ENCODE measurements at places on chromosomes 3 and 15. TPM values are rescaled to one million over a fixed set of nuclear protein-coding genes. Genes with fewer than 3 reads are reported as not detected.
A peak's percentile ranks its signal among the peaks of the same experiment; 100 is the strongest.

GRCh38 chr3:101281521-101282030, 38.8 kb downstream of the IMPG2 start:
- no peaks in the 10 kb centered on the region for H3K27me3 ChIP-seq
- no peak for DNase-seq
- H3K27ac ChIP-seq, result no peak overlapping the region
- H3K4me3 ChIP-seq, result no peak overlapping the region
- no peaks in the 10 kb centered on the region for H3K4me1 ChIP-seq

DNA sequence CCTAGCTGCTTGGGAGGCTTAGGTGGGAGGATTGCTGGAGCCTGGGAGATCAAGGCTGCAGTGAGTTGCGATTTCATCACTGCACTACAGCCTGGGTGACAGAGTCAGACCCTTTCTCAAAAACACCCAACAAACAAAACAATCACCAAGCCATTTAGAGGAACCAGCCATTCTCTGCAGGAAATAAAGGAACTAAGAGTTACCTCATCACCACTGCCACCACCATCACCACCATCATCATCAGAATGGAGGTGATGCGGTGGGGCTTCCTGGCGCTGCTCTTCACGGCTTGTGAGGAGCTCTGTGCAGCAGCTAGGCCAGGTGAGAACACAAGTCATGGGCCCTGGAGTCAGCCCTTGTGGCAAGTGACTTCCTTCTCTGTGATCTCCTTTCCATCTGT, 37.7 kb upstream of the KLHL25 start:
- H3K4me3 ChIP-seq, result no peak overlapping the region
- peaks cover 4% of the 10 kb centered on the region for H3K27me3 ChIP-seq
- H3K27ac ChIP-seq, result no peak overlapping the region
- H3K36me3 ChIP-seq, result no peaks in the 10 kb centered on the region

DNA sequence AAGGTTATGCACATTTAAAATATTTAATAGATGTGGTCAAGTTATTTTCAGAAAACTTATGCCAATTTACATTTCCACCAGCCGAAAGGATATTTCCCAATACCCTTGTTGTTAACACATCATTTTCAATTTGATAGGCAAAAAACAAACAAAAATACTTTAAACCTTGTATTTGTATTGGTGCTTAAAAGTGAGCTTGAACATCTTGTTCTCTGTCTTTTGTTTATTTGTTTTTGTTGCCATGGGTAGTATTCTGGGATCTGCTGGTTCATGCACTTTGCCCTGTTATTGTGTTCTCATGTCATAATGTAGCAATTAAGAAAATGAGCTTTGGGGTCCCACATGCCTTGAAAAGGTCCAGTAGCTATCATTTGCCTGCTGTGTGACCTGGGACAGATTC, 191.4 kb downstream of the LRTM1 start:
- H3K4me3 ChIP-seq, result no peak overlapping the region
- no peaks in the 10 kb centered on the region for H3K27me3 ChIP-seq
- H3K36me3 ChIP-seq, result no peaks in the 10 kb centered on the region
- DNase-seq, result no peak

GRCh38 chr3:105906836-105907235, 38.0 kb upstream of the CBLB start:
- no peaks in the 10 kb centered on the region for H3K36me3 ChIP-seq
- no peaks in the 10 kb centered on the region for H3K27me3 ChIP-seq
- H3K4me3 ChIP-seq, result no peak overlapping the region
- DNase-seq, result no peak

Gene GOLGA8M
- 2.7 TPM for total RNA-seq

Gene ZNF385D
- total RNA-seq, result 0.71 TPM

Gene SSUH2
- not detected for total RNA-seq

Gene LRTM1
- not detected for total RNA-seq

DNA sequence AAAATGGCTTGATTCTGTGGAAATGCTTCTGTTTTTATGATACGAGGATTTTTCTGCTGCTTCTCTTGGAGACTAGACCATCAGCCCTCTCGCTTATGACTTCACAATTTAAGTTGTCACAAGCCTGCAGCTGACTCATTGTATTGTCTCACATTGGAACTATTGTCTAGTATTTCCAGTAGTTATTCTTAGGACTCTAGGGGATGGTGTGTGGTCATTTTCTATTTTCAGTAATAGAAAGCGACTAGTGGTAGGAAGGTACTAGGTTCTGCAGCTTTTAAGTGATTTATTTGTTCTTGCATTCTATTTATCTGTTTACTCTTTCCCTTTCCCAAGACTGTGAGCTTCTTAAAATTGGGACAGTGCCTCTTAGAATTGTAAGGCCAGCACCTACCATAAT, 66.3 kb upstream of the CRTC3 start:
- H3K4me1 ChIP-seq, result peaks cover 27% of the 10 kb centered on the region
- H3K27me3 ChIP-seq, result no peaks in the 10 kb centered on the region
- H3K27ac ChIP-seq, result peak overlapping the region; percentile 66
- no peak overlapping the region for H3K4me3 ChIP-seq
- H3K36me3 ChIP-seq, result peaks cover 54% of the 10 kb centered on the region

DNA sequence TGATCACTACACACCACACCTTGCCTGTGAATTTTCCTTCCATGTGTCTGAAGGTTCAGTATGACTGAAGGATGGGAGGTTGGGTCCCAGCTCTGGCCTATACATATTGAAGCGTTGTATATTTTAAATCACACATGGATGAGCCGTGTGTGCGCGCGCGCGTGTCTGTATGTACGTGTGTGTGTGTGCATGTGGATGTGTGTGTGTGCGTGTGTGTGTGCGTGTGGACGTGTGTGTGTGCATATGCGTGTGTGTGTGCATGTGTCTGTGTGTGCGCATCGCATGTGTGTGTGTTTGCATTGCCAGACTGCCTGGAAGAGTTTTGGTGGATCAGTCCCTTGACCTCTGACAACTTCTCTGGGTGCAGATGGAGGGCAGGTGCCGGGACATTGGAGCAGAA, 45.7 kb downstream of the RPLP1 start:
- H3K4me3 ChIP-seq, result no peak overlapping the region
- H3K36me3 ChIP-seq, result no peaks in the 10 kb centered on the region
- H3K27ac ChIP-seq, result no peak overlapping the region
- DNase-seq, result peak; percentile 32
- no peaks in the 10 kb centered on the region for H3K4me1 ChIP-seq
- H3K27me3 ChIP-seq, result peaks cover 63% of the 10 kb centered on the region

GRCh38 chr15:101521069-101521468, 31.6 kb upstream of the PCSK6 start:
- no peak overlapping the region for H3K27ac ChIP-seq
- H3K27me3 ChIP-seq, result peaks cover 19% of the 10 kb centered on the region
- no peak overlapping the region for H3K4me3 ChIP-seq
- no peak for DNase-seq
- no peaks in the 10 kb centered on the region for H3K36me3 ChIP-seq
- no peaks in the 10 kb centered on the region for H3K4me1 ChIP-seq

Gene CYP1A1
- 0.18 TPM for total RNA-seq
